ENCODE measurements at places on chromosomes 16 and 17.

DNA sequence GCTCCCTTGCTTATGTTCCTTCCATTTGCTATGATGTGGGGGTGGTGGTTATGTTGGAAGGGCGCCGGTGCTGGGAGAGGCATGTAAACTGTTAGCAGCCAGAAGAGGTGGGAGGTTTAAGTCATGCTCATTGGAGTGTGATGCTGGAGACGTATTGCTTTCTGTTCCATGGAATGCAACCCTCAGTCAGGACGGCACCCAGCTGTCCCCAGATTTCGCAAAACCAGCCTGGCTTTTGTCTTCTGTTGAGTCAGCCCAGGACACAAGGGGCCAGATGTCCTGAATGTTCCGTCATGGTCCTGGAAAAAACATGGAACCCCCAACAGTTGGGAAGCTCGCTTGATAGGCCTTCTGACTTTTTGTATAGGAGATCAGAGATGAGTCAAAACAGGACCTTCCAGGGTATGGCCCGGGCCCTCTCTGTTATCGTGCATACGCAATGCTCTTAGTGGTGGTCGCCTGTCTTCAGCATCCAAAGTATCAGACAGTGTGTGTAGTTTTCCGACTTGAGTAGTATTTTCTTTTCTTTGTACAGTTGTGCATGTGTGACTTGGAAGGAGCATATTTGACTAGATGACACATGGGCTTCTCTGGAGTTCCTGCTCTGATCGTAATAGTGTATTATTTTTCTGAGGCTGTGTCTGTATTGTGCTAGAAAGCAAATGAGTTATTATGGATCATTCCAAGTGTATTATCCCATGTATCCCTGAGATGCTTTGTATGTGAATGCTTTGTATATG is 201.9 kb downstream of the SNX29 start:
- no peak for DNase-seq

- DNase-seq, result no peak
These were observed 41.5 kb downstream of the USP22 start for GRCh38 chr17:21001111-21001812.

DNA sequence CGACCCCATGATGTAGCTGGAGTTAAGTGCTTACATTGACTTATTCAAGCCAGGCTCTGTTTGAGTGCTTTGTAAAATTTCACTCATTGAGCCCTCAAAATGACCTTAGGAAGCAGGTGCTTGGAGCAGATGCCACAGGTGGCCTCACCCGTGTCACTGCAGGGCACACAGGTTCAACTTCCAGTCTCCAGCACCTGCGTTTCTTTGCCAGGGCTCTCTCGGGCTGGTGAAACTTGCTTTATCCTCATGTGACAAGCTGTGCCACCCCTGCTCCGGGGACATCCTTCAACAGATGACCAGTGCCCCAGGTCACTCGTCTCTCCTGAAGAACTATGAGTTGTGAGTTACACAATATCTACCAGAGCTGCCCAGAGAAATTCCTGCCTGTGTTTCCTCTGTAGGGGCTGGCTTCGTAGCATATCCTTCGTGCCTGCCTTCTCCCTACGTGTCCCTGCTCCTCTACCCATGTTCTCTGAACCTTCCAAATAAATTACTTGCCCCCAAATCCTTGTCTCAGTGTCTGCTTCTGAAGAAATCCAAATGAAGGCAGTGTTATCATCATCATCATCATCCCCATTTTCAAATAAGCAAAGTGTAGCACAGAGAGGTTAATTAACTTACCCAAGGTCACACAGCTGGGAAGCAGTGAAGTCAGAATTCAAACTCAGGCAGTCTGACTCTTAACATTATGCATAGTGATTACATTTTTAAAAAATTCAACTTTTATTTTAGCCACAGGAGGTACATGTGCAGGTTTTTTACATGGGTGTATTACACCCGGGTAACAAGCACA is 352.5 kb downstream of the NPIPA8 start:
- no peak for DNase-seq

DNA sequence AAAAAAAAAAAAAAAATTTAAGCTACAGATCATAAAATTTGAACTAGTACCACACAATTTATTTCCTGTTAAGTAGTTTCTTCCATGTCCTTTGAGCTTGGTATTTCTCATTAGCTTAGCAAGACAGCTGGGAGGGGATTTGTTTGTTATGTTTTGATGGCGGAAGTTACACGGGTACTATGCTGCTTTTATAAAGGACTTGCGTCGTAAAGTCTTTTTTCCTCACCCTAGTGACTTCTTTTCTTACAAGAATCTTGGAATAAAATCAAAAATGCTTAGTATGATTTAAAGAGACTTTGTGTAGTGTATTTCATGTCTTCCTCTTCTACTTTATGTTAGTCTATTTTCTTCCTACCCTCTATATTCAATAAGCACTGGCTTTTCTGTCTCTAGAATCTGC is 89.1 kb downstream of the NLK start:
- no peak for DNase-seq

DNA sequence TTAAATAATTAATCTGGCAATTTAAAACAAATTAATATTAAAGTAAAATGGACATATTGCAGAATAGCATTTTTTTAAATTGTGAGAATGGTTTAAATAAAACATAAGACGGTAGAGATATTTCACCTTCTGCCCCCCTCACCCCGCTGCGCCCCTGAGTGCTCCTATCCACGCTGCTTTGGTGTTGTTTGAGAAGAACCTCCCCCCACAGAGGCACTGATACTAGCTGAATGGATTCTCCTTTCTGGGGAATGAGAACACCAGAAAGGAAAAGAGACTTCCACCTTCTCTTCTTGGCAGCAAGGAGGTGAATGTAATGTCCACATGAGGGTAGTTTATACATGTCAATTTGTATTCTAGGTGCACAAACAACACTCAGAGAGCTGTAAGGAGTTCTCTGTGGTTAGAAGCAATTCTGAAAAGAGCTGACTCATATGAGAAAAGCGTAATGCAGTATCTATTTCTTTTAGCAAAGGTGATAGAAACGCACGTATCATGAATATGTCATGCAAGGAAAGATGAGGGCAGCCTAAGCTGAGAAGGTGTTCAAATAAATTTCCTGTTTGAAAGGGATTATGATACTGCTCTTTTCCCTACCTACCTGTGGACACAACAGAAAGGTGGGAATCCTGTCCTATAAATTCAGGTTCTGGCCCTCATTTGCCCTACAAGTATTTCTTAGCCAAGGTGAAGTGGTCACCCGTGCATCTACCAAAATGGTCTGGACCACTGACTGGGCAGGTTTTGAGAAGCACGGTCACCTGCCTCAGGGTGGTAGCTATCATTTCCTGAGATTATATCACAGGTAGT is 126.9 kb downstream of the PARN start:
- DNase-seq, result no peak

All from C1 segment of cervical spinal cord (tissue), 14 donors.